ENCODE measurements at places on chromosomes 12 and 14. TPM values are rescaled to one million over a fixed set of nuclear protein-coding genes. Genes with fewer than 3 reads are reported as not detected.

The PUS7L gene
- 4.4 TPM for total RNA-seq

The C12orf56 gene
- 0.03 TPM for total RNA-seq

The ETFBKMT gene
- 1.3 TPM for total RNA-seq

The ENDOU gene
- not detected for total RNA-seq

Measured in A549 treated with Hydrocortisone at 1 μM for 4 hours (cell line).